Naive thymus-derived CD4-positive, alpha-beta T cell (primary cell): ENCODE measurements at places on chromosomes 2 and 18. TPM values are rescaled to one million over a fixed set of nuclear protein-coding genes. Genes with fewer than 3 reads are reported as not detected.
A peak's percentile ranks its signal among the peaks of the same experiment; 100 is the strongest.

ZSWIM2 gene
- total RNA-seq: not detected

SULT1C4 gene
- not detected in 2 replicates for total RNA-seq

IL36A gene
- total RNA-seq: 0.33 and 0.44 TPM in 2 replicates

- H3K36me3 ChIP-seq: no peaks in the 10 kb centered on the region
- peak overlapping the region; percentile 83 for H3K27ac ChIP-seq
- peak; percentile 90 for DNase-seq
- H3K27me3 ChIP-seq: no peaks in the 10 kb centered on the region
- H3K4me1 ChIP-seq: peaks cover 60% of the 10 kb centered on the region
Observed at GRCh38 chr2:98448441-98449145, 3.9 kb downstream of the INPP4A start.

DNA sequence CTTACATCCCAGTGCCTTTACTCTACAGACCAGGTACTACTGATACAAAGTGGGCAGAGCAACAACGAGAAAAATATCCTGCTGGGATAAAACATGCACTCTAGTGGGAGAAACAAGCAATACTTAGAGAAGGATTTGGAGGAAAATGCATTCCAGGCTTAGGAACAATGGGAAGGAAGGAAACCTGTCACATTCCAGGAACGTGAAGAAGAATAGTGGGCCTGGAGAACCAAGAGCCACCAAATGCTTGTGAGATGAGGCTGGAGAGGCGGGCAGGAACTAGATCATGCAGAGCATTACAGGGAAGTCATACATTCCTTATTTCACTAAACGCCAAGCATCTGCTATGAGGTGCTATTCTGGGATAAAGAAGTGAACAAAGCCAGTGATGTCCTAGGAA is 342.3 kb downstream of the DCC start:
- H3K27me3 ChIP-seq: no peaks in the 10 kb centered on the region
- DNase-seq: no peak

DNA sequence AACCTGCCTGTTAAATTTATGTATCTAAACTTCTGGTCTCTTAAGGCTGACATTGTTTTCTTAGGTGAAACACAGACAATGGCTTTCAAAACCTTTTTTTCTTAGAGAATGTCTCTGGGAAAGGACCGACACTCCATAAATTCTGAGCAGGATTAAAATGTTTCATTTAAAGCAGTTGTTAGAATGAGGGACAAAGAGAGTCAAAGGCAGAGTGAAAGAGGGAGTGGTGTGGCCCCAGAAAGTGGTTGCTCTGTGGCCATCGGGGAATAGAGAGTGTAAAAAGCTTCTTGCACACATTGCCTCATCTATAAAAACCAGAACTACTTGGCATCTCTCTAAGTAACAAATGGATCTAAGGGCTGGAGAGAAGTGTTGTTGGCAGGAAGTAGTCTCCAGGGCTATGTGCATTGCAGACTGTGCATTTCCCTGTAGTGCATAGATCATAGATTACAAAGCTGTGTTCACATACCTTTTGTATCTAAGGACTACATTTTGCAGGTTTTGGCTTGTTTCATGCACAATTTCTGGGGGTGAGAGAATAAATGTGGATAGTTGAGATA is 3.6 kb downstream of the RPRM start:
- no peaks in the 10 kb centered on the region for H3K4me1 ChIP-seq
- no peak overlapping the region for H3K27ac ChIP-seq
- no peak overlapping the region for H3K4me3 ChIP-seq
- no peaks in the 10 kb centered on the region for H3K36me3 ChIP-seq

DNA sequence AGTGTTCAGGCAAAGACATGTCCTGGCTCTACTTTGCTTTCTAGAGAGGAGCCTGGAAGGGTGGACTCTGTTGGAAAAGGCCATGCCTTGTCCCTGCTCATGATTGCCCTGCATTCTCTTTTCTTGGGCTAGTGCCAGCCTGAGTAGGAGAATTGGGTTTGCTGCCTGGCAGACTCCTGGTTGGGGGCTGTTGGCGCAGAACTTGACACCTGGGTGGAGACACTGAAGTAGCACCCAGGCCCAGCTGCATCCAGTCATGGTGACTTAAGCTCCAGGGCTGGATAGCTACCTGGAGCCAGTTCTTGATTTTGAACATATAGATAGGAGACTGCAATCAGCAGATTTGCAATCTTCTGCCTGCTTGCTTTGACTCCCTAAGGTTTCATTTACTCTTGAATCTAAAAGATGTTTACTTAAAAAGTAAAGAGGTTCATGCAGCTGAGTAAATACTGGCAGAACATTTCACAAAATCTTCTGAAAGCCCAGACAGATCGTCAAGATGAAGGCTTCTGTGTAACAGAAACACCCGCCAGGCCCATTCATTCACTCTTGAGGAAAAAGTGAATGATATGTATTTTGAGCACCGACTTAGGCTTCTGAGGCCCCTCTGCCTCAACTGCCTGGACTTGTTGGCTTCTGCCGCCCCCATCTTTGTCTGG is 38.0 kb upstream of the YWHAQ start:
- no peak overlapping the region for H3K27ac ChIP-seq
- no peaks in the 10 kb centered on the region for H3K4me1 ChIP-seq
- no peaks in the 10 kb centered on the region for H3K27me3 ChIP-seq
- no peaks in the 10 kb centered on the region for H3K36me3 ChIP-seq
- no peak for DNase-seq
- H3K4me3 ChIP-seq: no peak overlapping the region

DNA sequence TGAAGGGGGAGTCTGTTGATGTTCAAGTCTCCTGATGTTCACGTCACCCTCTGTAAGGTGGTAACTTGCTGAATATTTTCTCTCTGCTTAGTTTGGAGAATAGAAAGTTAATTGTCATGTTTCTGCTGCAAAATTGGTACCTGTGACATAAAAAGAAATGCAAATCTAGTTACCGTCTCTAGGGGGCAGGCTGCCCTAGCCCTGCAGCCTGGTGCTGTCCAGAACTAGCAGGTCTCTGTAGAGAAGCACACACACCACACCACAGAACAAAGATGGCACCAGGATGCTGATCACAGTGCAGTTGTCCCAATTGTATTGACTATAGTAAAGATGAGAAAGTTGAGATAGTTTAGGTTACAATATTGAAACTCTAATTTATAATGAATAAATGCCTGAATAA is 47.0 kb downstream of the SLC9A4 start:
- H3K4me1 ChIP-seq: no peaks in the 10 kb centered on the region
- H3K36me3 ChIP-seq: no peaks in the 10 kb centered on the region
- DNase-seq: peak; percentile 5
- H3K27me3 ChIP-seq: no peaks in the 10 kb centered on the region

DNA sequence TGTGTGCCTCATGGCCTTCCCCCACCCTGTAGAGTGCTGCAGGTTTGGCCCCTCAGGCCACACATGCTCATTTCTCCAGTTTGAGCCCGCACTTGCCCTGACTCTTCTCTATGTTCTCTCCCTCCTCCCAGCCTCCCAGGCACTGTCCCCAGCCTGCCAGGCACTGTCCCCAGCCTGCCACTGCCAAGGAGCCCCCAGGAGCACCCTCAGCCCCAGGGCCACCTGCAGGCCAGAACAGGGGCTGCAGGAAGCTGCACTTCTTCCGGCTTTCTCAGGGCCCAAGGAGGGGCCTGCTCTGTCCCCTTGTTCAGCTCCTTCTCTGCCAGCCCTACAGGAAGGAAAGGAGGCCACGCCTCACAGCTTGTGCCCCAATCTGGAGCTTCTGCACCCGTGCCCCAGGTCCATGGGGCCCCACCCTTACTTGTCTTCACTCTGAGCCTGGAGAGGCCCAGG is 31.6 kb downstream of the CYP26B1 start:
- H3K36me3 ChIP-seq: no peaks in the 10 kb centered on the region
- no peaks in the 10 kb centered on the region for H3K4me1 ChIP-seq
- DNase-seq: no peak
- H3K27ac ChIP-seq: no peak overlapping the region
- H3K4me3 ChIP-seq: no peak overlapping the region

DNA sequence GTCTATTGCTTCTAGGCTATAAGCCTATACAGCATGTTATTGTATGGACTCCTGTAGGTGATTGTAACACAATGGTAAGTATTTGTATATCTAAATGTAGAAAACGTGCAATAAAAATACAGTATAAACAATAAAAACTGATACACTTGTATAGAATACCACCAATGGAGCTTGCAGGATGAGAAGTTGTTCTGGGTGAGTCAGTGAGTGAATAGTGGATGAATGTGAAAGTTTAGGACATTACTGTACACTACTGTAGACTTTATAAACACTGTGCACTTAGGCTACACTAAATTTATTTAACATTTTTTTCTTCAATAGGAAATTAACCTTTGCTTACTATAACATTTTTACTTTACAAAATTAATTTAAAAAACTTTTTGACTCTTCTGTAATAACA is 679.2 kb upstream of the ZNF804A start:
- H3K4me3 ChIP-seq: no peak overlapping the region
- DNase-seq: no peak
- H3K27me3 ChIP-seq: no peaks in the 10 kb centered on the region
- no peak overlapping the region for H3K27ac ChIP-seq
- H3K36me3 ChIP-seq: no peaks in the 10 kb centered on the region
